ENCODE measurements at places on chromosomes 3 and 15. TPM values are rescaled to one million over a fixed set of nuclear protein-coding genes. Genes with fewer than 3 reads are reported as not detected.

PLA2G4F gene
- 167 TPM for total RNA-seq

CLCN2 gene
- 1.7 TPM for total RNA-seq

BAHD1 gene
- total RNA-seq = 18.5 TPM

RAB6B gene
- total RNA-seq = 0.78 TPM

RNU5B-1 gene
- total RNA-seq = not detected

DNA sequence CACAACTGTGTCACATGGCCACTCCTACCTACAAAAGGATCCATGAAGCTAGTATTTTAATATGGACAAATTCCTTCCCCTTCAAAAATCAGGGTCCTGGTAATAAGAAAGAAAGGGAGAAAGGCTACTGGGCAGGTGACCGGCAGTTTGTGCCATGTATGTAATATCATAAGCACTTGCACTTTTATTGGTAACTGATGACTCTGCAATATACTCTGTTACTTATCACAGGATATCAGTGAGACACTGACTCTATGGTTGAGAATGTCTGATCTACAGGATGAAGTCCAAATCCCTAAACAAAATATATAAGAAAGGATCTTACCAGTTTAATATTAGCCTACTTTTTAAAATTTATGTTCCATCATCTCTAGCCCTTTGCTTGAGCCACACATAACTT lies 315.2 kb downstream of the AGBL1 start:
- DNase-seq = no peak

UBE2E2 gene
- 34.3 TPM for total RNA-seq

DNA sequence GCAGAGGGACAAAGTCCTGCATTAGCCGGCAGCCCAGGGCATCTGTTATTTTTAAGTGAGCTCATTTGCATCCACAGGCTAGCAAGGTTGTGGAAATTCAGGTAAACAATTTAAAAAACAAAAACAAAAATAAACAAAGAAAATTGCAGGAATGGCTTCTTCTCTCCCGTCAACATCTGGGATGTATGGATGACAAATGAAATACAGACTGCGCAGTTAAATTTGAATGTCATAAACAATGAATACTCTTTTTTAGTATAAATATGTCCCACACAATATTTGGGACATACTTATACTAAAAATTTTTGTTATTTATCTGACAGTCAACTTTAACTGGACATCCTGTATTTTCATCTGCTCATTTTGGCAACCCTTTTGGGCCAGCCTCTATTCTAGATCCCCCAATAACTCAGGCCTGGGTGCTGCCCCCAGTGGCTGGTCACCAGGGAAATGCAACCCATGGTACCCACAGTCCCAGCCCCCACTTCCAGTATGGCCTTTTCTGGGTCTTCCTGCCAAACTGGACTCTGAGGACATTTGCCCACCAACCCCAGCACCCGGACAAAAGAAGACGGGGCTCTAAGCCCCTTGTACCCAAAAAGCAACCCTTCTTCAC lies 12.7 kb downstream of the GRM2 start:
- no peak for DNase-seq

DNA sequence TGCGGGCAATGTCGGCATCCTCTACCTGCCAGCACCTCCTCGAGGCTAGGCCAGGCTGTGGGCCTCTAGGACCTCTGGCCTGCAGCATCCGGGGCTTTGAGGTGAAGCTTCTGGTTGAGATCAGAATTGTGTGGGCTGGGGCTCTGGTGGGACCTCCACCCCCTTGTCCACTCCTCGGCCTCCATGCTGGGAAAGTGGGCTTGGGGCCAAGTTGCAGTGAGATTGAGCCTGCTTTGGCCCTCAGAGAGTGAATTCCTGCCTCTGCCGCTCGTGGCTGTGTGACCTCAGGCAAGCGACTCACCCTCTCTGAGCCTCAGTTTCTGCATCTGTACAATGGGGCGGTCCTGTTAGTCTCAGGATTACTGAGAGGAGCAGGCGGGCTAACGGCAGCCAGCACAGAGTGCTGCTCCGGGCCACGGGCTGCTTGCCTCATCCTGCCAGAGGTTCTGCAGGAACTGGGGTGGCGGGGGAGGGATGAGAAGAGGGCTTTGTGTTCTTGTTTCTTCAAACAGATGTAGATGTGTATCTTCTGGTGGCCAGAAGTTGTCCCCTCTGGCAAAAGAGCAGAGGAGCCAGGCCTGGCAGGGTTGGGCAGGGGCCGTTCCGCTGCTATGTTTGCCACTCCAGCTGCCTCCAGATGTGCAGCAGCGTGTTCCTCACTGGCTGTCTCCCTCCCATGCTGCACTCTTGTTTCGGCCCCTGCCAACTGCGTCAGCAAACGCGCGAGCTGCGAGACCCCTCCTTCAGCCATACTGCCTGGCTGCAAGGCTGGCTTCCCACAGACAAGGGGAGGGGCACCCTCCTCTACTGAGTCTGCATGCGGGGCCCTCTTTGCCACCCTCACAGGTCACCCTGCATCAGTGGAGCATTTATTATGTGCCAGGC lies 33.7 kb downstream of the FBLN2 start:
- DNase-seq = no peak

GOLGA8Q gene
- total RNA-seq = 0.20 TPM

GRCh38 chr3:117798221-117798620 lies 1088.6 kb downstream of the TUSC7 start:
- DNase-seq = no peak

IL17RE gene
- total RNA-seq = 71.1 TPM

C2CD4A gene
- total RNA-seq = 0.10 TPM

SLC22A14 gene
- total RNA-seq = not detected

- no peak for DNase-seq
These were observed 625.4 kb downstream of the ZPLD1 start for GRCh38 chr3:103060242-103060641.

GRCh38 chr15:48520376-48521155 lies 124.9 kb downstream of the FBN1 start:
- DNase-seq = no peak
